ENCODE measurements at places on chromosomes 13 and 19.
A peak's percentile ranks its signal among the peaks of the same experiment; 100 is the strongest.

DNA sequence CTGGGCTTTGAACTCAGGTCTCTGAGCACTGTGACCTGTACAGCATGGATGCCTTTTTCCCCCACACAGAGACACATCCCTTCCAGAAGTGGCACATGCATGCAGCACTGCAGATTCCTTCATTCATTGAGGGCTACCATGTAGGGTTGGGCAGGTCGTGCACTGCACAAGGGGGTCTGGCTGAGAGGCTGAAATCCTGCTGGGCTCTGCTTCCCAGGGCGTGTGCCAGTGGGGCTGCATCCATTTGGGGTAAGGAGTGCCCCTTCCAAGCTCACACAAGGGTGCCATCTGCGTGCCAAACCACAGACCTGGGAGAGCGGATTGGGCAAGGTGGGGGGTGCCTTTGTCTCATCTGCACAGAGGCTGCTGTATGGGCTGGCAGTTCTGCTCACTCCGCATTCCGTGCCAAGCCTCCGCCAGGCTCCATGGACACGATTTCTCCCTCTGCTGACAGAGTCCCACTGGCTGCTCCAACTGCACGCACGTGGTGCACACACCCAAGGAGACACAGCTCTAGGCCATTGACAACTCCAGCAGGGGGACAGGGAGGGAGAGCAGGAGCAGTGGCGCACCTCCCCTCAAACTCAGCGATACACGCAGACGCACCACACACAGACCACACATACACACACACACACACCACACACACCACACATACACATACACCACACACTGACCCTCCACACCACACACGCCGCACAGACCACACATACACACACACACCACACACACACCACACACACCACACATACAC lies 4.5 kb upstream of the SHISA7 start:
- DNase-seq: peak; percentile 50

GRCh38 chr19:10461047-10461949 lies 41.0 kb downstream of the PDE4A start:
- DNase-seq: peak; percentile 91

GRCh38 chr19:4803736-4804695 lies 12.5 kb downstream of the FEM1A start:
- peak; percentile 93 for DNase-seq

DNA sequence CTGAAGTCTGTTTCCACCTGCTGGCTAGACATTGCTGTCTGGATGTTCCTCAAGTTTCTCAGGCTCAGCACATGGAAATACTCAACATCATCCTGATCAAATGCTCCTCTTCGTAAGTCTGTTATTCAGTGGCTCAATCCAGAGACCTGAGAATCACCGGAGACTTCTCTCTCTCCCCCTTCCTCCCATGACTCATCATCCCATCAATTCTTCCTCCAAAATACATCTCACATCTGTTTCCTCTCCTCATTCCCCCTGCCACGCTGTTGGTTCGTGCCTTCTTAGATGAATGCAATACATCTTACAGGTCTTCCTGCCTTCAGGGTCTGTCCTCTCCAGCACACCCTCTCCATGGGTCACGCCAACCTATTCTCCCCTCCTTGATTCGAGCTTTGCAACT lies 7.4 kb upstream of the RXFP2 start:
- no peak for DNase-seq

GRCh38 chr19:934865-935479 lies 9.1 kb downstream of the ARID3A start:
- DNase-seq: no peak

DNA sequence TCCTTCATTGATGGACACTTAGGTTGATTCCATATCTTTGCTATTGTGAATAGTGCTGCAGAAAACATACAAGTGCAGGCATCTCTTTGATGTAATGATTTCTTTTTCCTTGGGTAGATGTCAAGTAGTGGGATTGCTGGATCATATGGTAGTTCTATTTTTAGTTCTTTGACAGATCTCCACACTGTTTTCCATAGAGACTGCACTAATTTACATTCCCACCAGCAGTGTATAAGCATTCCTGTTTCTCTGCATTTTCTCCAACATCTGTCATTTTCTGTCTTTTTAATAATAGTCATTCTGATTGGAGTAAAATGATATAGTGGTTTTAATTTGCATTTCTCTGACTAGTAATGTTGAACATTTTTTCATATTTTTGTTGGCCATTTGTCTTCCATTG lies 116.7 kb downstream of the LMO7 start:
- DNase-seq: no peak

DNA sequence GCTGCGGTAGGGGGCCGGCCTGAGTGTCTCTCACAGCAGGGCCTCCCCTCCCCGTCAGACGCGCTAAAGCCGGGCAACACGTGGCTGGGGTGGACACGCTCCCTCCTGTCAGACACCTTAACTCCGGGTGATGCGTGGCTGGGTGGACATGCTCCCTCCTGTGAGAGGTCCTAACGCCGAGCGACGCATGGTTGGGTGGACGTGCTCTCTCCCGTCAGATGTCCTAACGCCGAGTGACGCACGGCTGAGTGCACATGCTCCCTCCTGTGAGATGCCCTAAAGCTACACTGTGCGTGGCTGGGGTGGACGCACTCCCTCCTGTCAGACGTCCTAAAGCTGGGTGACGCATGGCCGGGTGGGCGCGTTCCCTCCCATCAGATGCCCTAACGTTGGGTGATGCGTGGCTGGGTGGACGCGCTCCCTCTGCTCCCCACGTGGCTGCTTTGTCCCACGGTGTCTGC lies 126.1 kb upstream of the MCF2L start:
- no peak for DNase-seq

GRCh38 chr19:47467914-47468313 lies 3.8 kb downstream of the SLC8A2 start:
- DNase-seq: no peak

- DNase-seq: no peak
Observed at GRCh38 chr19:34276614-34277013, 22.3 kb downstream of the GARRE1 start.

All from OCI-M1 (cell line).